SW 1271 (cell line): ENCODE measurements at places on chromosomes 3 and 15.

- DNase-seq, result no peak
Observed at GRCh38 chr15:66901336-66902100, 163.9 kb upstream of the SMAD3 start.

GRCh38 chr3:178370387-178370786 lies 165.8 kb upstream of the KCNMB2 start:
- DNase-seq, result no peak

DNA sequence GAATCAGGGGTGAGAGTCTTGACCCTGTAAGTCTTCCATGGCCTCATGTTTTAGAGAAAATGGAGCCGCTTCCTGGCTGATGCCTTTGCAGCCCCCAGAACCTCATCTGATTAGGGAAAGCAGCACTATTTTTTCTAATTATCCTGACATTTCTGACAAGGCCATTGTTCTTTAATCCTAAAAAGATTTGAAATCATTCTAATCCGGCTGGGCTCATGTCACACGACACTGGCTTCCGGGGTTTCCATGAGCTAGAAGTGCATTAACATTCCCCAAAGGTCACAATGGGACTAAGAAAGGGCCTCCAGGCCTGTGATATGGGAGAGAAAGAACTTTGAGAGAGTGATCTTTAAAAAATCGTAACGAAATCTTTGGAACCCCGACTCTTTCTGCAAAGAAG lies 33.1 kb downstream of the RBP2 start:
- no peak for DNase-seq

GRCh38 chr3:87198774-87199173 lies 28.3 kb upstream of the CHMP2B start:
- DNase-seq, result no peak

DNA sequence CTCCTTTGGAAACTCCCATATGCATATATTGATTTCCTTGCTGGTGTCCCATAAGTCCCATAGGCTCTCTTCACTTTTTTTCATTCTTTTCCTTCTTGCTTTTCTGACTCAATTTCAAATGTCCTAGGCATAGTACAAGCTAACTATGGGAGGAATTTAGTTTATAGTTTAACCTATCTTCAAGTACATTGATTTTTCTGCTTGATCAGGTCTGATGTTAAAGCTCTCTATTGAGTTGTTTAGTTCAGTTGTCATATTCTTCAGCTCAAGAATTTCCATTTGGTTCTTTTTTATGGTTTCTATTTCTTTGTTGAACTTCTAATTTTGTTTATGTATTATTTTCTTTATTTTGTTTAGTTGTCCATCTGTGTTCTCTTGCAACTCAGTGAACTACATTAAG lies 121.3 kb upstream of the MNS1 start:
- DNase-seq, result no peak

GRCh38 chr15:51374131-51374530 lies 32.7 kb downstream of the GLDN start:
- no peak for DNase-seq

GRCh38 chr3:182735672-182736071 lies 57.6 kb upstream of the ATP11B start:
- no peak for DNase-seq

DNA sequence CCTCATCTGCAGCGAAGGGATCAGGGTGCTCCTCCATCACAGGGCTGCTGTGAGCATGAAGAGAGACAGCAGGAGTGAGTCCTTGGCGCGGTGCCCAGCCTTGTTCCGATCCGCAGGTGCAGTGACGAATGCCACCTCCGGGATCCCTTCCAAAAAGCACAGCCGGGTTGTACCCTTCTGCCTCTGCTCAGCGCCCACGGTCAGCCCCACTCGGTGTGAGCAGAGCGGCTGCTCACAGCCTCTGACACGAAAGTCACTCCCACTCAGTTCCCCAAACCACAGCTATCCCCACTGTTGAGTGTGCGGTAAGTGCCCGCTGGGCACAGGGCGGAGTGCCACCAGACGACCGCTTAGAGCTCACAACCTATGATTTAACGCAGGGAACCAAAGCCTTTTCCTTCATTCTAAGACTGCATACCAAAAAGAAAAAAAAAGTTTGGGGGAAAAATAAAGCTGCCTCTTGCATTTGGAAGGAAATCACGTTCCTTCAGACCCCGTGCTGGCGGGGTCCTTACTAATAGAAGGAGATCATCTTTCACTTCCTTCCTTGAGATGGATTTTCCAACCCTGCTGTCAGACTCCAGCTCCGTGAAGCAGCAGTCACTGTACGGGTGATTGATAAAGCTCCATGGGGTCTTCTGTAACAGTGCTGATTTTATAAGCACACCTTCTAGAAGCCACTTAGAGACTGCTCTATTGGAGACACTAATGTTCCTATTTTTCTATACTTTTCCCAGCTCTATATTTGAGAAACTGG lies 34.7 kb upstream of the TUBGCP5 start:
- DNase-seq, result no peak

DNA sequence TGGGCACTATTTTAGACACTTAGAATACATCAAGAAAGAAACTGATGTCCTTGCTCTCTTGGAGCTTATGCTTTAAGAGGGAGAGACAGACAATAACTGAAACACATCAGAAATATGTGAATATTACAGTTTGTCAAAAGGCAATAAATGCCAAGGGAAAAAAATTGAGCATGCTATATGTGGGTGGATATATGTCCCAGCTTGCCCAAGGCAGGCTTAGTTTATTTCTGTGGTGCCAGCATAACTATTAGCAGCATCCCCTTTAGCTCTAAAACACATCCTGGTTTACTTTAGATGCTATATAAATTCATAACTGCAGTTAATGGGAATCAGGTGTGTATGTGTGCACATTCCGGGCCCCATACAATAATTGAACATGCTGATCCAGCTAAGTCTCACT lies 191.2 kb upstream of the PDZRN3 start:
- no peak for DNase-seq

GRCh38 chr3:102936511-102937045 lies 501.8 kb downstream of the ZPLD1 start:
- no peak for DNase-seq

DNA sequence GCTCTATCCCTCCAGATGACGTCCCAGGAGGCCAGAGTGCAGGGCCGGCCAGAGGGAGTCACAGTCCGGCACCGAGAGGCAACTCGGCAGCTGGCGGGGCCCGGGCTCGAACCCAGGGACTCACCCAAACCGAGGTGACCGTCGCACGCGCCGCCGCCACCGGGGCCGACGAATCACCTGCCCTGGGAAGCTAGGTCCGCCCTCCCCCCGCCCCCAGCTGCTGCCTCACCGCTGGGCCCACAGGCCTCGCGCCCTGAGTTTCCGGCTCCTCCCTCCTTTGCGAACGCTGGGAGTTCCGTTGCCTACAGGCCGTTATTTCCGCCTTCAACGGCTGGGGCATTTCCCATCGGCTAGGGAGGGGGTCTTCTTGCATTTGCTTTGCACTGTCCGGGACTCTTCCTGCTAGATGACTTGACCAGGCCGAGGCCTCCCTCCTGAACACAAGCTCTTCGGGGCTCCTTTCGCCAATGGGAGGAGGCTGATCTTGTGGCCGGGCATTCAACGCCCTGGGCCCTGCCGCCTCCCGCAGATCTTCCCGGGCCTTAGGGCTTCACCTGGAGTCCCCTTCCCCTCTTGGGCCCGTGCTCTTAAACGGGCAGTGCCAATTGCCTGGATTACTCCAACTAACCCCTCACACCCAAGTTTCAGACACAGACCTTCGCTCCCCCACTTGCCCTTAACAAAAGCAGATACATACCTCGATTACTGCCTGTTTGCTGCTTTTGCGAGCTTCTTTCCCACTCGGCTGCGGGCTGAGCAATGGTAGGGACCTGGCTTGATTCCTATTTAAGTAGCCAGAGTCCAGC lies at the start of gene SNUPN:
TSS of gene SNUPN (minus strand) at position 184 of the 806 bp plus-strand sequence. CDS start 4,674 bp downstream, outside the sequence.
- peak; percentile 95 for DNase-seq

- no peak for DNase-seq
Observed at GRCh38 chr3:186287711-186288110, 74.3 kb downstream of the DGKG start.

DNA sequence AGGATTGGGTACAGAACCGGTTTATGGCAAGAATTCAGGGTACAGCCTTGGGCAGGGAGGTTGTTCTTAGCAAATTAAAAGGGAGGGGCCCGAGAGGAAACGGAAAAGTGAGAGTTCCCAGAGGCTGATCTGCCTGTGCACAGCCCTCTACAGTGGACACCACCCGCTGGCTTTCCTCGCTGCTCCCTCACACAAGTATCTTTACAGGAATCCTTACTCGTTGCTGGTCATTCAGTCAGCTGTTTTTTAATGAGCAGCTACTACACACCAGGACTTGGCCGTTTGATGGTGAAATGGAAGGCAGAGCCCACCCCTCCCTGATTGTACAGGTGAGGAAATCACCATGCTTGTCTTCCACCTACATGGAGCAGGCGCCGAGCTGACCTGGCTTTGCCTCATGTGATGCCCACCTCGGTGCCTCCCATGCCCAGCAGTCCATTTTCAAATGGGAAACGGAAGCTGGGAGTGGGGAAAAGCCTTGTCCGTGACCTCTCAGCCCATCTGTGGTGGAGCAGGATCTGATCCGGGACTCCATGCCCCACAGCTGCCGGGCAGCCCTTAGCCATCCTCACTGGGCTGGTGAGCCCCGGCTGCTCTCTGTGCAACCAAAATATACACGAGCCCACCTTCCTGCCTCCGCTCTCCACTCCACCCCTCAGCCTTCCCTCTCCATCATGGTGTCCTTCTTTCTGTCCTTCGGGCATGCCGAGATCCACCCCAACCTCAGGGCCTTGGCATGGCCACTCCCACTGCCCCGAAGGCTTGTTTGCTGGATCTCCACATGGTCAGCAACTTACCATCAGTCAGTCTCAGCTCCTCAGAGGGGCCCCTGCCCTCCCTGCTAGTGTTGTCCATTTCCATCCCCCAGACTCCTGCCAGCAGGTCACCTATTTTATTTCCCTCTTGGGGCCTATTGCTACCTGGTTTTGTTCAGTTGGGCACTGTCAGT lies 33.3 kb upstream of the FGD5 start:
- DNase-seq, result no peak

- DNase-seq, result peak; percentile 68
Observed at GRCh38 chr3:169661361-169662131, 2.0 kb downstream of the MECOM start.

DNA sequence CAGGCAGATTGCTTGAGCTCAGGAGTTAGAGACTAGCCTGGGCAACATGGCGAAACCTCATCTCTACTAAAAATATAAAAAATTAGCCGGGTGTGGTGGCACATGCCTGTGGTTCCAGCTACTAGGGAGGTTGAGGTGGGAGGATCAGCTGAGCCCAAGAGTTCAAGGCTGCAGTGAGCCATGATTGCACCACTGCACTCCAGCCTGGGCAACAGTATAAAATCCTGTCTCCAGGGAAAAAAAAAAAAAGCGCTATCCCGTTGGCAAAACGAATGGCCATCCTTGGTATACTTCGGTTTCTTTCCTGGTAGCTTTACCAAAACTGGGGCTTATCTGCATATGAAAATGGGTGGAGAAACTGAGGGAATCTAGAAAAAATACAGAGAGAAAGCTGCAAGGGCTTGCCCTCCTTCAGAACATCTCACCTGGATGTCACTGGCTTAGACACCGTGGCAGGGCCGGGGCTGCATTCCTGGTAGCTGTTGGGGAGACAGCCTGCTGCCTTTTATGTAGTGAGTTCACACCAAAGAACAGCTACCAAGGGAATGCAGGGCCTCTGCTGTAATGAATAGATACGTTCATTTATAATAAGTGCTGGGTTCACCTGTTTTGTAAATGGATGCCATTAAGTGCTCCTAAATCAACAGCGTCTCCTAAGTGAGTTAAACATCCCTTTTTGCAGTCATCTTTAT lies 96.0 kb downstream of the IQSEC1 start:
- no peak for DNase-seq

GRCh38 chr3:58488967-58489366 lies 2.9 kb upstream of the KCTD6 start:
- no peak for DNase-seq

GRCh38 chr3:192275741-192276355 lies 451.5 kb downstream of the FGF12 start:
- DNase-seq, result no peak

GRCh38 chr15:88166082-88166993 lies 90.2 kb downstream of the NTRK3 start:
- DNase-seq, result no peak

DNA sequence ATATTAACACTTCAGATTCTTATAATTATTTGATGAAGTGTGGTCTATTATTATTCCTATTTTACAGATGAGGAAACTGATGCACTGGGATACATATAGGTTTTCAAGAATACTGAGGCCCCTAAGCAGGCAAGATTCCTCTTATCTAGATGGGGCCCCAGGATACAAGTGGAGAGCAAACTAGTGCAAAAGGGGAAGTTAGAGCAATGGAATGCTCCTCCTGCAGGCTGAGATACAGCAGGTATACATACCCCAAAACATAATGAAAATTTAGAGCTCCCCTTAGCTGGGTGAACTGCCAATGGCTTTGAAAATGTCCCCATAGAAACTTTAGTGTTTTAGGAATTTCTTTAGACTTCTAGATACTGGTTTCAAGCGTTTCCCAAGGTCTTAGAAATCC lies 247.1 kb downstream of the CHST2 start:
- no peak for DNase-seq

DNA sequence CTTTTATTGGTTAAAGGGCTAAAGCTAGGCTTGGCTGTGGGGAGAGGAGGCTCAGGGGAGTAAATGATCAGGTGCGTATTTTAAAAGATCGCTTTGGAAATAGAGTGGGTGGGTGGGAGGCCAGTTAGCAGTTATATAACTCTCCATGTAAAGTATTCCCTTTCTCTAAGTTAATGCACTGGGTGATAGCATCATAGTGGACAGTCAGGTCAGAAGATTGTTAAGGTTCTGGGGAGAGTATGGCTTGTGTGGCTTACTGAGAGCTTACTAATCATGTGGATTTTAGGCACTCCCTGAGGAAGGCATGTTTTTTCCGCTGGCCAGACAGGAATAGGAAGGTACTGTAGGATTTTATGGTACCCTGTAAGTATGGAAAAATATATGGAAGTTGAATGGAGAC lies 6.3 kb upstream of the EIF3J start:
- no peak for DNase-seq

DNA sequence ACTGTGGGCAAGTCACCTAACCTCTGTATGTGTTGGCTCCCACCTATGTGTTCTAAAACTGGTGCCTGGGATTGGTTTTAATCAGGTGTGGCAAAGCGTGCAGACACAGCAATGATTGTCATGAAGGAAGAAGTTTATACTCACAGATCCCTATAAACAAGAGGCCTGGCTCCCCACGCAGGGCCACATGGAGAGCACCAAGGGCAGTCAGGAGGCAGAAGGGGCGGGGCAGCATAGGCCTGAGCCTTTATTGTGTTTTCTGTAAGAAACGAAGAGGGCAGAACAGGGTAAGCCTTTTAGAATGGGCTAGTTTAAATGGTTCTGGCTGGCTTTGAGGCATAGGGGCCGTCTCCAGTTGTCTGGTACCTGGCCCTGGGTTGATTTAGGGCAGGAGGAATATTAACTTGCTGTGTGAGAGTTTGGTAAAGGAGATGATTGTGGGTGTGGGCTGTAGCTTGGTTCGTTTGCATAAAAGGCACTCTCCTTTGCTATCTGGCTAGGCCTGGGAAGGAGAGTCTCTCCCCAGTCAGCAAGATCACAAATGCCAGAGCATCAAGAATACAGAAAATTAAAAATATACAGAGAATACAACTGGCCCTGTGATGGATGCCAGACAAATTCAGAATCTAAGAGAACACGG lies 2.2 kb upstream of the FBXW12 start:
- DNase-seq, result no peak

GRCh38 chr15:90205886-90206285 lies 4.8 kb downstream of the SEMA4B start:
- DNase-seq, result no peak

- DNase-seq, result no peak
Observed at GRCh38 chr3:45174234-45174633, 28.1 kb upstream of the CDCP1 start.
